ENCODE measurements at places on chromosomes 7 and 10.

DNA sequence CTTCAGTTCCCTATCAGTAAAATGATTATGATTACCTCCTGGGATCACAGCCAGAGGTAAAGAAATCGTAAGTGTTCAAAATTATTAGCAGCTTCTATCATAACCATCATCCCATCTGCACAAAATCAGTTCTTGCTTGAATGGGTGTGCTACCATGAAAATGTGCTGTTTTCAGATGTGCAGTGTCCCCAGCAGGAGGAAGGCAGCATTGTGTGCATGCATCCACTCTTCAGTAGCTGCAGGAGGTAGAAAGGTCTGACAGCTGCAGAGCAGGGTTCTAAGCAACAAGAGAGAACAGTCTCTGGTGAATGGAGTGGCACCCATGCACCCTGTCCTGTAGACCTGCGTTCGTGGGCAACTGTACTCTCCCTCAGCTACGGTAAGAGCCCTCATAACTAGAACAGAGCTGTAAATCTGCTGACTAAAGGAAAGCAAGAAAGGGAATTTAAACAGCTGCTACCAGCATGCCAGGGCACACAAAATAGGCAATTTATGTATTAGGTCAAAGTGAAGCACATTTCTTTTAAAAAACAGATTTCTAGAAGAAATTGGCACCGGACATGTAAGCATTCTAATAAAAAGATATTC is 21.2 kb downstream of the VSTM2A start:
- no peaks in the 10 kb centered on the region for H3K4me1 ChIP-seq
- no peak for DNase-seq
- H3K36me3 ChIP-seq = no peaks in the 10 kb centered on the region
- no peak overlapping the region for H3K4me3 ChIP-seq

DNA sequence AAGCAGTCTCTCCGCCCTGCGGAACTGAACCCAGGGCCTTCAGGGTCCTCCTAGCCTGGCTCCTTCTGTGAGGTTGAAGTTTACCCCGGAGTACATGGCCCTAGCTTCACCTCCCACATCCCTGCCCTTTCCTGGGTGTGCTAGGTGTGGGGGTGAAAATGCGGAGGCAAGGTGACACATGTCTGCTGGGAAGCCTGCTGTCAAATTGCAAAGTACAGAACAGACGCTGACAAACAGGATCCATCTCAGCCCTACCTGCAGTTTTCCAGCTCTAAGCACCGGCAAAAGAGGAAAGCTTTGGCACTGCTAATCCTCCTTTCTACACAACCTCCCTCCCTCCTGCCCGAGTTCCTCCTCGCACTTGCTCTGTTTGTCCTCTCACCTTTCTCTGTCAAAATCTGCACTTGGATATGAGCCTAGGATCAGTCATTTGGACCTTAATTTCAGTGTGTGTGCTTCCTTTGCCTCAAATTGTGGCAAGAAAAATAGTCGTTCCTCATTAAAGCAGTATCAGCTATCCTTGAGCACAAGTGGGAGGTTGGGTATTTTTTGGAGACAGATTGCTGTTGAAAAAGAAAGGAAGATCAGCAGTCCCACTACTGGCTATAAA is 14.4 kb upstream of the GPR15LG start:
- no peak overlapping the region for H3K27ac ChIP-seq
- no peaks in the 10 kb centered on the region for H3K27me3 ChIP-seq
- H3K36me3 ChIP-seq = peaks cover 4% of the 10 kb centered on the region
- H3K4me3 ChIP-seq = no peak overlapping the region
- peaks cover 7% of the 10 kb centered on the region for H3K4me1 ChIP-seq
- no peak for DNase-seq

GRCh38 chr10:77700086-77700485 is 62.5 kb upstream of the KCNMA1 start:
- DNase-seq = no peak
- no peaks in the 10 kb centered on the region for H3K27me3 ChIP-seq
- H3K4me3 ChIP-seq = no peak overlapping the region
- no peaks in the 10 kb centered on the region for H3K4me1 ChIP-seq
- no peak overlapping the region for H3K27ac ChIP-seq

GRCh38 chr10:1542941-1543340 is 194.4 kb downstream of the ADARB2 start:
- no peak for DNase-seq
- no peak overlapping the region for H3K27ac ChIP-seq
- no peaks in the 10 kb centered on the region for H3K36me3 ChIP-seq
- no peak overlapping the region for H3K4me3 ChIP-seq
- H3K4me1 ChIP-seq = no peaks in the 10 kb centered on the region

DNA sequence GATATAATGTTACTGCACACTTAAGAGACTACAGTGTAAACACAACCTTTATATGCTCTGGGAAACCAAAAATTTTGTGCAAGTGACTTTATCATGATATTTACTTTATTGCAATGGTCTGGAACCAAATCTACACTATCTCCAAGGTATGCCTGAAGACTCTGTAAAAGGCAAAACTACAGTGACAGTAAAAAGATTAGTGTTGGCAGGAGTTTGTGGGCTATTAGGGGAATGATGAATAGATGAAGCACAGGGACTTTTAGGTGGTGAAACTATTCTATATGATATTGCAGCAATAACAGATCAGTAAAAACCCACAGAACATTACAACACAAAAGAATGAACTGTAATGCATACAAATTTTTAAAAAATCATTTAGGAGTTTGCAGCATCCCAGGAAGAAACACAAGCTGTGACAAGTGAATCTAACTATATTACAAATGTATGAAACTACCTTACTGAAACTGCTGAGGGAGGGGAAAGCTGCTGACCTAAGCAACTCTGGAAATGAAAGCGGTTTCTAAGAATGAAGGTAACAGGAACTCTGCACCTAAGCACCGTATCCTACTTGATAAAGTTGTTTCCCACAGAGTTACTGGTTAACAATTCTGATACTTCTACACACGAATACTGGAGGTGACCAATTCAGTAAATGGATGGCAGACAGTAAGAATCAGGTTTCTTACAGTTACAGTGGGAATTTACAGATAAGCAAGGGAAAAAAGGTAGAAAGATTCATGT is 82.6 kb downstream of the ATE1 start:
- H3K27ac ChIP-seq = no peak overlapping the region
- peaks cover 23% of the 10 kb centered on the region for H3K36me3 ChIP-seq
- no peak overlapping the region for H3K4me3 ChIP-seq
- H3K4me1 ChIP-seq = no peaks in the 10 kb centered on the region
- H3K27me3 ChIP-seq = no peaks in the 10 kb centered on the region

- no peak overlapping the region for H3K27ac ChIP-seq
- no peaks in the 10 kb centered on the region for H3K36me3 ChIP-seq
- DNase-seq = peak; percentile 21
- H3K4me3 ChIP-seq = no peak overlapping the region
Measured at GRCh38 chr10:109933984-109934565, 10.8 kb upstream of the XPNPEP1 start.

DNA sequence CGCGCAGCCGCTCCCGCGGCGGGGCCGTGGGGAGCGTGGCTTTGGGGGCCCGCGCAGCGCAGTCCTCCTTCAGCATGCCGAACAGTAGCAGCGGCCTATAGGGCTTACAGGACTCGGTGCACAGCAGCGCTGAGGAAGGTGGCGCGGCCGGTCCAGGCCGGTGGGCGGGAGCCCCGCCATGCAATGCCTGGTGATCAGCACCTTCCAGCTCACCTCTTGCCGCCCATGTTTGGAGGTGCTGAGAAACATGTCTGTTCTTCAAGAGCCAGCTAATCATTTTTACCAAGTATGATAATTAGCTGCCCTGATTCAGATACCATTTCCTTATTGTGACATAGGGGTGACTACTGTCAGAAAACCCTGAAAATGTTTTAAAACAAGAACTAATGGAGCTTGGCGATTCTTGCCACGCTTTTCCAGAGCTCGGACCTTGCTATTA is 33.5 kb upstream of the SFTPD start:
- peaks cover 3% of the 10 kb centered on the region for H3K36me3 ChIP-seq
- peaks cover 11% of the 10 kb centered on the region for H3K27me3 ChIP-seq
- peak overlapping the region; percentile 80 for H3K4me3 ChIP-seq
- peaks cover 9% of the 10 kb centered on the region for H3K4me1 ChIP-seq
- no peak for DNase-seq
- H3K27ac ChIP-seq = no peak overlapping the region

- H3K27ac ChIP-seq = no peak overlapping the region
- H3K27me3 ChIP-seq = peaks cover 11% of the 10 kb centered on the region
- no peaks in the 10 kb centered on the region for H3K4me1 ChIP-seq
- peak; percentile 74 for DNase-seq
- H3K4me3 ChIP-seq = no peak overlapping the region
Measured at GRCh38 chr10:15725603-15726002, 5.9 kb upstream of the ITGA8 start.

- H3K27ac ChIP-seq = no peak overlapping the region
- H3K36me3 ChIP-seq = no peaks in the 10 kb centered on the region
- no peak overlapping the region for H3K4me3 ChIP-seq
- DNase-seq = peak; percentile 90
- H3K4me1 ChIP-seq = peaks cover 2% of the 10 kb centered on the region
Measured at GRCh38 chr10:60140651-60141632, 234.6 kb upstream of the CCDC6 start.

- H3K36me3 ChIP-seq = peaks cover 13% of the 10 kb centered on the region
- peaks cover 3% of the 10 kb centered on the region for H3K4me1 ChIP-seq
- H3K27me3 ChIP-seq = no peaks in the 10 kb centered on the region
- peak; percentile 17 for DNase-seq
- H3K4me3 ChIP-seq = peak overlapping the region; percentile 94
- no peak overlapping the region for H3K27ac ChIP-seq
Measured at GRCh38 chr7:118186501-118186900, 2.5 kb downstream of the LSM8 start.

- no peak for DNase-seq
- H3K4me1 ChIP-seq = no peaks in the 10 kb centered on the region
- H3K27me3 ChIP-seq = no peaks in the 10 kb centered on the region
- H3K27ac ChIP-seq = no peak overlapping the region
- no peak overlapping the region for H3K4me3 ChIP-seq
Measured at GRCh38 chr10:57921140-57921539, 346.6 kb downstream of the IPMK start.

GRCh38 chr10:37434091-37434490 is 308.7 kb downstream of the ANKRD30A start:
- H3K36me3 ChIP-seq = no peaks in the 10 kb centered on the region
- DNase-seq = no peak
- H3K27ac ChIP-seq = no peak overlapping the region
- no peaks in the 10 kb centered on the region for H3K27me3 ChIP-seq
- no peak overlapping the region for H3K4me3 ChIP-seq

DNA sequence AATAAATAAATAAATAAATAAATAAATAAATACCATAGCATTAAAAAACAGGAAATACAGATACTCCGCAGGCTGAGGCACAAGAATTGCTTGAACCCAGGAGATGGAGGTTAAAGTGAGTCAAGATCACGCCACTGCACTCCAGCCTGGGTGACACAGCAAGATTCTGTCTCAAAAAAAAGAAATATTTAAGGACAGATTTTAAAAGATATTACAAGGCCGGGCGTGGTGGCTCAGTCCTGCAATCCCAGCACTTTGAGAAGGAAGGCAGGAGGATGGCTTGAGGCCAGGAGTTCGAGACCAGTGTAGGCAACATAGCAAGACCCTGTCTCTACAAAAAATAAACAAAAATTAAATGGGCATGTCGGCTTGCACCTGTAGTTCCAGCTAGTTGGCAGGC is 17.5 kb upstream of the SNX8 start:
- H3K36me3 ChIP-seq = no peaks in the 10 kb centered on the region
- peaks cover 3% of the 10 kb centered on the region for H3K4me1 ChIP-seq
- no peak overlapping the region for H3K27ac ChIP-seq
- DNase-seq = no peak

GRCh38 chr7:22732556-22733126 is 5.6 kb downstream of the IL6 start:
- peaks cover 24% of the 10 kb centered on the region for H3K36me3 ChIP-seq
- H3K27ac ChIP-seq = no peak overlapping the region
- no peaks in the 10 kb centered on the region for H3K27me3 ChIP-seq

DNA sequence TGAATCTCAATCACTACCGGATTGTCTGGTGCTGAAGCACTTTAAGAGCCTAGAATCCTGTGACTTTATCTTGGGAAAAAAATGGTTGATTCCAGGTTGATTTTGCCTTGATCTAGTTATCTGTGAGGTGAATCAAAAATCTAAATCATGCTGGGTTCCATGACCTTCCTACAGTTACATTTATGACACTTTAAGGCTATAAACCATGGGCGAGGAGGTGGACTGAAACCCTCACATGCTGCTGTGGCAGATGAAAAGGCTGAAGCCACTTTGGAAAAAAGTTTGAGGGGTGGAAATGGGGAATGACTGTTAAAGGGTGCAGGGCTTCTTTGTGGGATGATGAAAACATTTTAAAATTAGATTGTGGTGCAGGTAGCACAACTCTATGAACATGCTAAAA is 17.5 kb downstream of the SLC16A9 start:
- no peaks in the 10 kb centered on the region for H3K4me1 ChIP-seq
- H3K4me3 ChIP-seq = no peak overlapping the region

GRCh38 chr10:76902949-76903348 is 734.7 kb downstream of the KCNMA1 start:
- no peaks in the 10 kb centered on the region for H3K27me3 ChIP-seq
- H3K36me3 ChIP-seq = no peaks in the 10 kb centered on the region
- no peak overlapping the region for H3K4me3 ChIP-seq
- no peak overlapping the region for H3K27ac ChIP-seq

- peaks cover 10% of the 10 kb centered on the region for H3K4me1 ChIP-seq
- H3K27ac ChIP-seq = no peak overlapping the region
- peaks cover 20% of the 10 kb centered on the region for H3K36me3 ChIP-seq
- no peak for DNase-seq
Measured at GRCh38 chr7:116742641-116743040, 70.6 kb downstream of the MET start.

GRCh38 chr10:23331567-23332301 is 12.9 kb downstream of the C10orf67 start:
- peak; percentile 78 for DNase-seq
- no peaks in the 10 kb centered on the region for H3K4me1 ChIP-seq
- no peaks in the 10 kb centered on the region for H3K27me3 ChIP-seq
- no peak overlapping the region for H3K27ac ChIP-seq
- H3K36me3 ChIP-seq = no peaks in the 10 kb centered on the region
